ENCODE measurements at places on chromosomes 16 and 17.

- H3K4me3 ChIP-seq = no peak overlapping the region
- peaks cover 13% of the 10 kb centered on the region for H3K27me3 ChIP-seq
- peak; percentile 37 for DNase-seq
Measured at GRCh38 chr17:2723505-2723996, 12.0 kb upstream of the CLUH start.

GRCh38 chr17:83198366-83199341, 119.2 kb downstream of the METRNL start:
- peaks cover under 1% of the 10 kb centered on the region for H3K36me3 ChIP-seq
- peaks cover 8% of the 10 kb centered on the region for H3K27me3 ChIP-seq
- no peak for DNase-seq
- no peak overlapping the region for H3K27ac ChIP-seq
- no peak overlapping the region for H3K4me3 ChIP-seq

GRCh38 chr17:37483311-37484039, 6.2 kb upstream of the DUSP14 start:
- no peak for DNase-seq
- H3K36me3 ChIP-seq = no peaks in the 10 kb centered on the region
- peaks cover under 1% of the 10 kb centered on the region for H3K27me3 ChIP-seq
- peaks cover 27% of the 10 kb centered on the region for H3K4me1 ChIP-seq

GRCh38 chr17:42706732-42707131, 24.4 kb downstream of the CNTNAP1 start:
- peaks cover 64% of the 10 kb centered on the region for H3K36me3 ChIP-seq
- H3K27me3 ChIP-seq = peaks cover 4% of the 10 kb centered on the region
- H3K27ac ChIP-seq = no peak overlapping the region
- no peaks in the 10 kb centered on the region for H3K4me1 ChIP-seq
- H3K4me3 ChIP-seq = no peak overlapping the region
- DNase-seq = no peak

GRCh38 chr17:27266228-27266627, 27.7 kb upstream of the WSB1 start:
- H3K4me1 ChIP-seq = peaks cover 21% of the 10 kb centered on the region
- no peak for DNase-seq
- H3K27ac ChIP-seq = no peak overlapping the region
- no peak overlapping the region for H3K4me3 ChIP-seq

DNA sequence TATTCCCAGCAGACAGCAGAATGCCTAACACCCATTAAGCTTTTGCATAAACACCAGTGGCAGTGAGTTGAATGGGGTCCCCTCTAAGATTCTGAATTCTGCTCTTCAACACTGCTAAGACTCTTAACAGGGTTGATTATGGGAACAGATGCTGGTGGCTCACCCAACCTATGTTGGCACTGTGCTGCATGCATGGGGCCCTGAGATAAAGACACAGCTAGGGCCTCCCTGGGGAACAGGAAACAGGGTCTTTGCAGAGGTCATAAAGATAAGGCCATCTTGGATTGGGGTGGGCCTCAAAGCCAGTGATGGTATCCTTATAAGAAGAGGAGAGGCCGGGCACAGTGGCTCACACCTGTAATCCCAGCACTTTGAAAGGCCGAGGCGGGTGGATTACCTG, 190.8 kb downstream of the SLC39A11 start:
- peaks cover 44% of the 10 kb centered on the region for H3K4me1 ChIP-seq
- no peak overlapping the region for H3K27ac ChIP-seq
- peaks cover 3% of the 10 kb centered on the region for H3K27me3 ChIP-seq
- H3K4me3 ChIP-seq = no peak overlapping the region
- no peaks in the 10 kb centered on the region for H3K36me3 ChIP-seq

GRCh38 chr16:50528820-50529219, 19.4 kb upstream of the NKD1 start:
- H3K4me1 ChIP-seq = no peaks in the 10 kb centered on the region
- DNase-seq = no peak
- H3K27me3 ChIP-seq = peaks cover 2% of the 10 kb centered on the region
- peaks cover 2% of the 10 kb centered on the region for H3K36me3 ChIP-seq
- H3K4me3 ChIP-seq = no peak overlapping the region

- no peak overlapping the region for H3K4me3 ChIP-seq
- no peak overlapping the region for H3K27ac ChIP-seq
- no peaks in the 10 kb centered on the region for H3K4me1 ChIP-seq
- H3K27me3 ChIP-seq = no peaks in the 10 kb centered on the region
- H3K36me3 ChIP-seq = no peaks in the 10 kb centered on the region
Measured at GRCh38 chr16:1108299-1109252, 12.5 kb upstream of the C1QTNF8 start.

DNA sequence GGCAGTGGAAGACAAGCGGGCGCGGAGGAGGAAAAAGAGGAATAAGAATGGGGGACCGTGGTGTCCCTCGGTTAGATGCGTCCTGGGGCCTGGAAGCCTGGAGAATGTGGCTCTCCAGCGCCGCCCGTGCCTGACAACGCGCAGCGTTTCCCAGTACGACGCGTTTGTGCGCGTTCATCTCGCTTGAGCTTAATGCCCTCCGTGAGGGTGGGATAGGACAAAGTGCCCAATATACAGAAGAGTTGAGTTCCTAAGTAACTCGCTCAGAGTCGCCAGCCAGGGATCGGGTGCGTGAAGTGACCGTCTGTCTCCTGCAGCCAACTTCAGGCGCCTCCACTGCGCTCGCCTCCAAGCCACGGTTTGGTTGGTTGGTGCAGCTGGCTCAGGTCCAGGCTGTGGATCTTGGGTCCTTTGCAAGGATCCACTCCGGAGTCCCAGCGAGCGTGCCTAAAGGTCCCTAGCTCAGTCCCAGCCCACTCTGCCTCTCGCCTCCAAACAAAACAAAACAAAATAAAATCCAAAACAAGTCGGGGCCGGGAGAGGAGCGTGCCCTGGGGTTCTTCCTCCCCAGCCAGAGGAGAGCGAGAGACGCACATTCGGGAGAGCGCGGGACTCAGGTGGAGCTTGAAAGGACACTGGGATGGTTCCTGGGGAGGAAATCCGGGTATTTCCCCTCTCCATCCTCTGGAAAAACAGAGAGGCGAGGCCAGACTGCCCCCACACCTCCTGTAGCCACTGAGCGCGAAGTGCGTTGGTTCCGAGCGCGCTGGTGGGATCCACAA, 974 bp downstream of the GALR2 start:
- peak; percentile 45 for DNase-seq
- no peak overlapping the region for H3K27ac ChIP-seq
- peaks cover 38% of the 10 kb centered on the region for H3K27me3 ChIP-seq
- peak overlapping the region; percentile 48 for H3K4me3 ChIP-seq

DNA sequence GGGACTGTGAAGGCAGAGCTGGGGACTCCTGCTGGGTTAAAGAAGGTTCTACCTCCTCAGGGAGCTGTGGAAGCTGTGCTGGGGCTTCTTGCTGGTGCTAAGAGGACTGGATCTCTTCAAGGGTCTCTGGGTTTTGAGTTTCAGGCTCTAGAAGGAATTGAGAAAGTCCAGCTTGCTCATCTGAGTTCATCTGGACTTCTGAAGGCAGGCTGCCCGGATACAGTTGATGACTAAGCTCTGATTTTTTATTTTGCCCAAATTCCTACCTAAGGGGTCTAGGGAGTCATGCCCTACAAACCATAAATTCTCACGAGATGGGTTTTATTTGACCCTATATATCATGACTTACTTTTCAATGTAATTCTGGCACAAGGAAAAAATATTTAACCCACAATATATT, 46.8 kb upstream of the TMEM97 start:
- no peak overlapping the region for H3K27ac ChIP-seq
- no peak for DNase-seq
- H3K36me3 ChIP-seq = peaks cover 14% of the 10 kb centered on the region
- peaks cover 4% of the 10 kb centered on the region for H3K27me3 ChIP-seq
- no peaks in the 10 kb centered on the region for H3K4me1 ChIP-seq
- H3K4me3 ChIP-seq = no peak overlapping the region

- DNase-seq = no peak
- H3K27me3 ChIP-seq = no peaks in the 10 kb centered on the region
- H3K4me1 ChIP-seq = peaks cover 39% of the 10 kb centered on the region
Measured at GRCh38 chr17:55734128-55734781, 11.6 kb upstream of the TMEM100 start.

- peaks cover 4% of the 10 kb centered on the region for H3K36me3 ChIP-seq
- no peak for DNase-seq
- no peak overlapping the region for H3K4me3 ChIP-seq
- peaks cover 19% of the 10 kb centered on the region for H3K4me1 ChIP-seq
- peak overlapping the region; percentile 31 for H3K27ac ChIP-seq
Measured at GRCh38 chr17:27494192-27495091, 38.2 kb downstream of the KSR1 start.

Measured in endothelial cell (in vitro differentiated cells).